ENCODE measurements at places on chromosomes 16 and 17.

DNA sequence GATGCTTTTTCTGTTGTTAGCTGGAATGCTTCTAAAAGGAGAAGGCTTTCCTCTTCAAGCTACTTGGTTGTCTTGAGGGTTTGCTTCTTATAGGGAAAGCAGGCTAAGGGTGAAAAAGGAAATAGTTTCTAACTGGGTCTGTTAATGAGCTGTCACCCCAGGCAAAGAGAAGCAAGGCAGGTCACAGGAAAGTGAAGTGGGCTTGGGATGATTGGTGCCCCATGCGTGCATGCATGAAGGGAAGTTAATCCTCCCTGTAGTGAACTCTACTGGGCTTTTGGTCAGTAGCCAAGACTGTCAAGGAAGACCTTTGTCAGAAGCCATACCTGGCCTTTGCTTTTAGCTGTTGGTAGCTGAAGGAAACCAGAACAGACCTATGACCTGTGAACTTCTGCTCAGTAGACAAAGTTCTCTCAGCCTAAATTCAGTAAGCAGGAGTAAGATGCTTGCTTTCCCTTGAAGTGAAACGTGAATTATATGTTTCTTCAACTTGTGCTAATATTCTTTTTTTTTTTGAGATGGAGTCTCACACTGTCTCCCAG is 16.5 kb downstream of the TENT4B start:
- no peak for DNase-seq
- H3K4me3 ChIP-seq, result no peak overlapping the region
- H3K27me3 ChIP-seq, result no peaks in the 10 kb centered on the region
- H3K36me3 ChIP-seq, result peaks cover 8% of the 10 kb centered on the region

DNA sequence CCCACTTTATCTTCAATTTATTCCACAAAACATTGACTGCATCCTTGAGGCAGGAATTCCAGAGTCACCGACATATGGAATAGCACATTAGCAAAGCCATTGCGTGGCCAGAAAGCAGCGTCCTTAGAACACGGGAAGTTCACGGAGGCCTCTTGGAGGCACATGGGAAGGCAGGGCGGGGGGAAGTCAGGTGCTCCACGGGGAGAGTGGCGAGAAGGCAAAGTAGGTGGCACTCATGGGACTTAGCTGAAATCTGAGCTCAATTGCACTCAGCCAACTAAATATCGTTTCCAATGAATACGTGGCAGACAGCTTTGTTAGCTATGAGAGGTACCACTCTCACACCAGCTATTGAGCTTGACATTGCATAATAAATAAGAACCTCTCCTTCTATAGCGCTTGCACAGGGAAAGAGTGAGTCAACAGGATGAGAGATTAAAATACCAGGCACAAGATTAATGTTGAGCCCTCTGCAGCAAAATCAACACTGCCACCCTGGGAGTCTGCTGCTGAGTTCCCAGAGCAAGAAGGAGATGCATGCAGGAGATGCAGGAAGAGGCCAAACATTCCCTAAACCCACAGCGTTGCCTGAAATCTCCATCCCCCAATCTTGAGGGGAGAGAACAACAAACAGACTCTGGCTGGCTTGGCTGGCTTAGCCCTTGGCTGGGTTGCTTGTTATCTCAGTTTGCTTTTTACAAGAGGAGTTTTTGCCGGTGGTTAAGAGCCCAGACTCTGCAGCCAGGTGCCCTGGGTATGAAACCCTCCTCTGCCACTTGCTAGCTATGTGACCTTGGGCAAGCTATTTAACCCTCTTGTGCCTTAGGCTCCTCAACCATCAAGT is 28.8 kb downstream of the ABCC12 start:
- no peak for DNase-seq
- no peaks in the 10 kb centered on the region for H3K36me3 ChIP-seq
- H3K4me3 ChIP-seq, result no peak overlapping the region
- peaks cover 9% of the 10 kb centered on the region for H3K27me3 ChIP-seq
- peaks cover 17% of the 10 kb centered on the region for H3K4me1 ChIP-seq

DNA sequence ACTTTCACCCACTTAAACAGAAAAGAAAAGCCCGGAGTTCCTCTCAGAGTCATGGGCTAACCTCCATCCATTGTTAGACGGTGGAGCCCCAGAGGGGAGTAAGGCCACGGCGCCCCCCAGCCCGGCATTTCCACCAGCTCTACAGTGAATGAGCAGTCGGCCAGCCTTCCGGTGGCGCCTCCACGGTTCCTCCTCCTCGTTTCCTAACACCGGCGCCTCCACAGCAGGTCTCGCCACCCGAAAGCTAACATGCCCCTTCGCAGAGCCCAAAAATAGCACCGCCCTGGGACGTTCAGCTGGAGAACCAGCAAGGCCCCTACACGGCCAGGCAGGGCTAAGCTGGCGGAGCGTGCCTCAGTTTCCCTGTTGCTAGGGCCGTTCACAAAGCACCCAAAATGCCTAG is 858 bp downstream of the MMD start:
- peak overlapping the region; percentile 91 for H3K4me3 ChIP-seq
- no peak for DNase-seq
- peaks cover 52% of the 10 kb centered on the region for H3K4me1 ChIP-seq
- H3K27me3 ChIP-seq, result peaks cover 27% of the 10 kb centered on the region

GRCh38 chr17:33277436-33278100 is 15.5 kb downstream of the ASIC2 start:
- no peak overlapping the region for H3K4me3 ChIP-seq
- no peaks in the 10 kb centered on the region for H3K36me3 ChIP-seq
- no peak overlapping the region for H3K27ac ChIP-seq
- H3K4me1 ChIP-seq, result no peaks in the 10 kb centered on the region
- DNase-seq, result no peak

- no peaks in the 10 kb centered on the region for H3K27me3 ChIP-seq
- DNase-seq, result peak; percentile 32
- H3K27ac ChIP-seq, result no peak overlapping the region
- no peaks in the 10 kb centered on the region for H3K36me3 ChIP-seq
- peaks cover 20% of the 10 kb centered on the region for H3K4me1 ChIP-seq
- H3K4me3 ChIP-seq, result no peak overlapping the region
Measured at GRCh38 chr17:4509401-4509800, 10.7 kb downstream of the SPNS2 start.

DNA sequence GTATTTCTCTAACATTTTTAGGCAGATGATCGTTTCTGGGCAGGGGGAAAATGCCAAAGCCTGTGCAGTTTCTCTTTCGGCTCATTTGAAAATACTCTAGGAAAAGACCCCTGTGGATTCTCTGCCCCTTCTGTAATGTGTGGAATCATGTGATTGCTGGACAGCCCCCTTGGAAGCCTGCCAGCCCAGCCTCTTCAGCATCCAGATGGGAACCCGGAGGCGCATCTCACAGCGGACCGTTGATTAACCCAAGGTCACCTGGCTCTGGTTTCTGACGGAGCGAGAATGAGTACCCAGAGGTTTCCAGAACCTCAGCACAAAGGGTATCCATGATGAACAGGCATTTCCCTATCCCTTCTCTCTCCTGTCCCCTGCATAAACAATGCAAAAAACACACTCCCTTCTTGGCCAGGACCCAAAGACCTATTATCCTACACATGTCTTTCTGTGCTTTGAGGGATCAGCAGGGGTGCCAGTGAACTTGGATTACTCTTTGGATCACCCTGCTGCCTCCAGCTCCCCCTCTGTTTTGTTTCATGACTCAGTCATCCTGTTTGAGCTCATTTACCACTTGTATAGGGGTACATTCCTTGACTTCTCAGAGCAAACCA is 957.1 kb upstream of the RBFOX1 start:
- H3K36me3 ChIP-seq, result no peaks in the 10 kb centered on the region
- DNase-seq, result no peak
- no peak overlapping the region for H3K4me3 ChIP-seq
- no peaks in the 10 kb centered on the region for H3K27me3 ChIP-seq
- H3K4me1 ChIP-seq, result no peaks in the 10 kb centered on the region

Data from activated T-helper 2 cell treated with anti-CD3 and anti-CD28 coated beads, Interferon-gamma antibody, Interleukin-2, Interleukin-4, amounts not matched to agents 10 μg/mL and 5 μg/mL and 100 μg/mL, durations not matched to agents 14 hours and 24 hours and 36 hours (primary cell).